ENCODE measurements at places on chromosomes 5 and 9.

- DNase-seq, result no peak
Measured at GRCh38 chr5:141669520-141669919, 12.5 kb downstream of the ARAP3 start.

DNA sequence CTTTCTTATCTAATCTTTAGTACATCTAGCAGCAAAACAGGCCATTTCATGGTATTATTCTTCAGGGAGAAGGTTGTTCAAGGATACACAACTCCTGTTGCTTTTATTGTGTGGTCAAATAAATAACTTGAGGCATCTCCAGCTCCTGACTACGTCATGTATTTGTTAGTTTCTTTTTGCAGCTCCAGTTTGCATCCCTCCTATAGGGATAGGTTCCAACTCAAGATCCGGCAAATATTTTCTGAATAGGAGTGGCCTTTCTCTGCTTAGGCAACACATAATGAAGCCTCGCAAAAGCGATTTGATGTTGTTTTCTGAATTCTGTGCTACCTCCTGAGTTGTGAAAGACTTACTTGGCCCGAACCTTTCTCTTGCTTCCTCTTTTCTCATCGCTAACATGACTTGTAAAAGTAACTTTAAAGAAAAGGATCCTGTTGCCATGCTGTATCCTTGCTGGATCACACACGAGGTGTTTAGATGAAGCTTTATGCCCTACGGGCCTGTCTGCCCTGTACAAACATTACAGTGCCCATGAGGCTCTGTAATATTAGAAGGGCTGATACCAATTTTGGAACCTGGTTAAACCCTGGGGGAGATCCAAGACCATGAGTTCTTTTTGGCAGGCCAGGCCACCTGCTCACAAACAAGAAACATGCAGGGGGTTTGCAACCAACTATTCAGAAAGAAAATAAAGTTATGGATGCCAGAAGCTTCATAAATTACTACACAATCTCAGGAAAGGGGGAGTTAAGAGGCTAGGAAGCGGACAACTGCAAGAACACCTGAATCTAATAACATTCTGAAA is 149.8 kb upstream of the FGF10 start:
- no peak for DNase-seq

GRCh38 chr5:147773587-147773986 is 8.9 kb downstream of the JAKMIP2 start:
- no peak for DNase-seq

GRCh38 chr9:127516835-127517607 is 65.7 kb downstream of the LRSAM1 start:
- DNase-seq, result no peak

DNA sequence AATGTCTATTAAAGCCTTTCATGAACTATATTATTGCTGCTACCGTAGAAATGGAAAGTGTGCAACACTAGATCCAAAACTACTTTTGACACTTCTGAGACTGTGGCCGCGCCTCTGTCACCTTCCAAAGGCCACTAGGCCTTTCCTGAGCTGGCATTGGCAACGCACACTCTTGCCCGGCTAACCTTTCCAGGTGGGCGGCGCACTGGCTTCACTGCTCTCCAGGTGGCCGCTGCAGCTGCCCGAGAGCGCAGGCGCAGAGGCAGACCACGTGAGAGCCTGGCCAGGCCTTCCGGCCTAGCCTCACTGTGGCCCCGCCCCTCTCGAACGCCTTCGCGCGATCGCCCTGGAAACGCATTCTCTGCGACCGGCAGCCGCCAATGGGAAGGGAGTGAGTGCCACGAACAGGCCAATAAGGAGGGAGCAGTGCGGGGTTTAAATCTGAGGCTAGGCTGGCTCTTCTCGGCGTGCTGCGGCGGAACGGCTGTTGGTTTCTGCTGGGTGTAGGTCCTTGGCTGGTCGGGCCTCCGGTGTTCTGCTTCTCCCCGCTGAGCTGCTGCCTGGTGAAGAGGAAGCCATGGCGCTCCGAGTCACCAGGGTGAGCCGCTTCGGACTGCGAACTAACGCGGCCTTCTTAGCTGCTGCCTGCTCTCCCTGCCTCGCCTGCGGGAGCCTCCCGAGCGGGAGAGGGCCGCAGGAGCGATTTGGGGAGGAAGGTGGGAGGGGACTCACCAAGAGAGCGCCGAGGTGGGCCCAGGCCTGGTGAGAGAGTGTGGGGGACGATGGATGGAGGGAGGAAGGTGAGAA is at the start of gene CCNB1:
Gene CCNB1, plus strand, starts transcription at position 465 of the 807 bp plus-strand sequence. Its CDS starts 113 bp downstream, at position 578.
- peak; percentile 93 for DNase-seq

Measured in kidney epithelial cell (primary cell).